Muscle of leg (tissue), 16 donors: ENCODE measurements at places on chromosomes 4 and X. TPM values are rescaled to one million over a fixed set of nuclear protein-coding genes. Genes with fewer than 3 reads are reported as not detected.

The GPC4 gene
- 34.1 TPM for total RNA-seq

The AFAP1 gene
- 25.4 TPM for total RNA-seq

The SRPK3 gene
- total RNA-seq: 195 TPM

- DNase-seq: no peak
These were observed 25.1 kb downstream of the GAK start for GRCh38 chr4:907103-907400.

DNA sequence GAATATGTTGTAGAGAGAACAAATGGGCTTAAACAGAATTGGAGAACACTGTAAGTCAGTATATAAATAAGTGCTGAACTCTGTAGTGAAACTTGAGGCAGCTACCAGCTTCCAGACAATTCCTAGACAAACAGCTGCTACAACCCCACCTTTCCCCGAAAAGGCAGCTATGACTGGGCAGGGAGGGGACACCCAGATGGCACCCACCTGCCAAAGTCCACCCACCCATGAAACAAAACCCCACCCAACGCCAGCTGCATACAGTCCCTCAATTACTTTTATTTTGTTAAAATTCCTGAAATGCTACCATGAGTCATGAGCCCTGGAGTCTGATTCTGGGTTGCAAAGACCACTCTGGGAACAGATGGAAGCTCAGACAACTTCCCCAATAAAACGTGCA is 24.4 kb downstream of the RELL1 start:
- DNase-seq: peak; percentile 82

DNA sequence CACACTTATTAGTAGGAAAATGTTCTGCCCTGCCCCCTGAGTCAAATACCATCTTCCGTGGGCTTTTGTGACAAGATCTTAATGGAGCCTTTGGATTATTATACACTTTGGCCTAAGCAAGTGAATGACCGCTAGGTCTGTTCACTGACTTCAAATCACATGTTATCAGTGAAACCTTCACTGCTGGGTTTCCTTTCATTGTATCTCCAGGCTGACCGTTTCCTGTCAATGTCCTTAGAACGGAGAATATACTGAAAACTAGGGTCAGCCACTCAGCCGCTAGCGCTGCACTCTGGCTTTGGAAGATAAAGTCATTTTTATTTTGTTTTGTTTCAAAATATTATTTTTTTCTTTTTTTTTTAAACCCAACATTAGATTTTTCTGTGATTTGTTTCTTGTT is 107.0 kb upstream of the TLL1 start:
- no peak for DNase-seq

DNA sequence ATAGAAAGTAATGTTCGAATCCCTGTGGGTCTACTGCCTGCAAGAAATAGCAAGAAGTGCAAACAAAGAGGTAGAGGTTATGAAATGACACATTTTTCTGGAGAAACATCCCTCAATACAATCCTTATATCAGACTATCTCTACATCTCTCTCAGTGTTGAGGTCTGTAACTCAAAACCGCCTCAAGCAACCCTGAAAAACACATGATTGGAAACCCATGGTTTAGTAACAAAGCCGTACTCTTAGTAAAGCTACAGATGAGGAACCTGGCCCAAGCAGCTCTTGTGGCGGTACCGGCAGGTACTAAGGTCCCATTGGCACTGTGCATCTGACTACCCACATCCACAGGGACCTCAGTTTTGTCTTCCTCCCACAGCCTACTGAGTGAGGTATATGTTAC is 53.9 kb downstream of the IRF2 start:
- DNase-seq: no peak
